Naive thymus-derived CD8-positive, alpha-beta T cell (primary cell): ENCODE measurements at places on chromosomes 4 and X. TPM values are rescaled to one million over a fixed set of nuclear protein-coding genes. Genes with fewer than 3 reads are reported as not detected.

CXorf65 gene
- 4.4 TPM for polyA plus RNA-seq

GUCY1A1 gene
- not detected for polyA plus RNA-seq

BEX1 gene
- 1.1 TPM for polyA plus RNA-seq

IGFBP7 gene
- not detected for polyA plus RNA-seq
